ENCODE measurements at places on chromosomes 6 and 20. TPM values are rescaled to one million over a fixed set of nuclear protein-coding genes. Genes with fewer than 3 reads are reported as not detected.

DNA sequence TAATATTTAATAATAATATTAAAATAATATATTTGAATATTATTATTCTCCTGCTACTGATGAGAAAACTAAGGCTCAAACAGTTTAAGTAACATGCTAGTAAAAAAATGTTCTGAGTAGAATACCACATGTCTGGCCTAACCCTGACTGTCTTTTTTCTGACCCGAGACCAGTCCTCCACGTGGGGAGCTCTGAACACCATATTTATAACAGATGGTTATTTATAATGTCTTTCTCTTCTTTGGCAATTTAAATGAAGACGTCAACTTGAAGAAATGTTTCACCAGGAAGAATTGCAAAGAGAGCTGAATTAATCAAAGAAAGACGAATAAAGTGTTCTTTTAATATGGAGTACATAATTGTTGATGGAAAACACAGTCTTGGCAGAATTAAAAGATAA lies 82.0 kb downstream of the SLC22A3 start:
- no peak for DNase-seq

DNA sequence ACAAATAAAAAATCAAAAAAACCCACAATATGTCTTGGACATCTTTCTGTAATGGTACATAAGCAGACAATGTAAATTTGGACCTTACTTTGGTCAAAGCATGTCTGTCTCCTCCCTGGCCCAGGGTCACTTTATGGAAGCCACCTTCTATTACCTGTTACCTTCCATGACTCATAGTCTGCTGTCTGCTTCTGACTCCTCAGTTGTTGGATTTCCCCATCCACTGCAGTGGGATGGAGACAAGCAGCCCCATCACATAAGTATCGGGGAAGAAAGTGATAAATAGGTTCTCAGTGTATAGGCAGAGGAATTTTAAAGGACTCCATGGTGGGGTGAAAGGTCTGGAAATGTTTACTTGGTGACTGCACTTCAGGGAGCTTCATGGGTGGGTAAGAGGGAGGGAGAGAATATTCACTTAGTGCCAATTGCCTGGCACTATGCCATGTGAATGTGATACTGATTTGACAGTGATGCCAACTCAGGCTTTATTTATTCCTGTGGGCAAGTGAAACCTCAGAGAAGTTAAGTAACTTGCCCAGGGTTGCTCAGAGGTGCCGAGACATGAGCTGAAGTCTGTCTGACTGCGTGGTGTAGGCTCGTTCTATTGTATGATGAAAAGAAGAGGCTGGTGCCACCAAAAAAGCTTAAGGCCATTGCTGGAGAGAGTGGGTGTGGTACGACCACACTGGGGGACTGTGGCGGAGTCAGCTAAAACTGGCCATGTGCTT lies 175.6 kb upstream of the RNF24 start:
- DNase-seq, result no peak

Gene MYLK2
- total RNA-seq, result 0.40 TPM

Gene PRICKLE4
- total RNA-seq, result 0.67 TPM

DNA sequence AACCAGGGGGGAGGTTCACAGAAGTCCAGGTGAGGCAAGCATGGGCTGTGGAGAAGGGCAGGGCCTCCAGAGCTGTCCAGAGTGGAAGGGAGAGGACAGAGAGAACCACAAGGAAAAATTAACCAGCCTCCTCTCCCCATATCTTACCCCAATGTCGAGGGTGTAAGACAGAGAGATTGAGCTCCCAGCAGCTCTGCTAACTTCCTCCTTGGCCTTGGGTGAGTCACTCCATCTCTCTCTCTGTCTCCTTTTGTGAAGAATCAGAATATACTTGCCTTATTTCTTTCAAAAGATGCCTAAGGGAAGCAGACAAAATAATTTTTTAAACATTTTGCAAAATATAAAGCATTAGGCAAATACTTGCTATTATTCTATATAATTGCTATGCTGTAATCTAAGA lies 58.3 kb upstream of the IYD start:
- DNase-seq, result no peak

Gene FAM209A
- not detected for total RNA-seq

GRCh38 chr6:10310330-10310653 lies 104.6 kb downstream of the TFAP2A start:
- DNase-seq, result no peak

- DNase-seq, result no peak
These were observed 122.8 kb downstream of the INSM1 start for GRCh38 chr20:20490673-20491072.

GRCh38 chr20:46937157-46937523 lies 42.5 kb downstream of the EYA2 start:
- DNase-seq, result no peak

- no peak for DNase-seq
These were observed 490.9 kb upstream of the JARID2 start for GRCh38 chr6:14754751-14755513.

Gene C20orf96
- total RNA-seq, result 3.0 TPM

DNA sequence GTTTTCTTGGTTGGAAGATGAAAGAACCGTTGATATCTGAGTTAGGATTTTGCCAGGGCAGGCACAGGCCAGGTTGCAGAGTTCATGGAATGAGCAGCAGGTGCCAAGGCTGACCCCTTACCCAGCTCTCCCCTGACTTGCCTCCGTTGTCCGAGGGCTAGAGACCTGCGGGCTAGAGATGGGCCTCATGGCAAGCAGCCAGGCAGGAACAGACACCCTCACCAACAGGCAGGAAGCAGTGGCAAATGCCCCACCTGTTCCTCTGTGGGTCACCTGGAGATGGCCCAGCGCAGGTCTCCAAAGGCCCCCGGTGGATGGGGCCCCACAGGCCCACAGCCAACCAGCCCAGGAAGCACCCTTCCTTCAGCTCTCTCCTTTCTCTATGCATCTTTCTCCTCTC lies 186.7 kb upstream of the PMEPA1 start:
- no peak for DNase-seq

- peak; percentile 72 for DNase-seq
These were observed at the start of gene PEDS1 for GRCh38 chr20:50153500-50154377. PEDS1 (minus strand) TSS chr20:50153723; CDS start chr20:50153637, 86 bp downstream.

Gene RAMACL
- total RNA-seq, result 2.4 TPM

Gene RREB1
- 14.2 TPM for total RNA-seq

Gene TINAG
- total RNA-seq, result not detected

DNA sequence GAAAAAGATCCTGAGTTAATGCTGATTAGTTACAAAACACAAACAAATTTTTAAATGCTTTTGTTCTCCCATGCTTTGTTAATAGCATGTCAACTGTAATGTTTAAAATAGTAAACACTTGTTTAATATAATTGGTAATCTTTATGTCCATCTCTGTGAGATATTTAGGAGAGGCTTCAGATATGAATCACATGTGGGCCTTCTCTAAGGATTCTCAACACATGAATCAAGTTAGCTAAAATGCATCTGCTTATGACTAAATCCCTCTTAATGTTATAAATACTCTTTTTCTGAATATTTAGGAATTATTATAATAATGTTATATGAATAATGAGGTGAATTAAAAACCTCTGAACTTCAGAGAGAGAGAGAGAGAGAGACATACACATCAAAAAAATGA lies 345.9 kb upstream of the MANEA start:
- no peak for DNase-seq

DNA sequence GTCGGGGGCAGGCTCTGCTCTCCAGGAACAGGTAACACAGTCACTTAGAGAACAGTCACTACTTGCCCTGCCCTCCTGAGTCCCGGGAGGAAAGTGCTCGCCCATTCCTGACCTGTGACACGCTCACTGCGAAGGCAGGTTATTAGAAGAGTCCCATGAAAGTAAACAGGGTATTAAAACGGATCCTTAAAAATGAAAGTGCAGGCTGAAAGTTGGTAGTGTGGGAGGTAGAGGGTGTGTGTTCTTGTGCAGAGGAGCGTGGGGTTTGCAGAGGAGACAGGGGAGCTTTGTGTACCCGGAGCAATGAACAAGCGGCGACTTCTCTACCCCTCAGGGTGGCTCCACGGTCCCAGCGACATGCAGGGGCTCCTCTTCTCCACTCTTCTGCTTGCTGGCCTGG lies at the start of gene CCN6:
Gene CCN6, plus strand, starts transcription at position 104 of the 400 bp plus-strand sequence. Its CDS starts 254 bp downstream, at position 358.
- DNase-seq, result no peak

GRCh38 chr20:651713-652614 lies 1.0 kb downstream of the SRXN1 start:
- DNase-seq, result no peak

DNA sequence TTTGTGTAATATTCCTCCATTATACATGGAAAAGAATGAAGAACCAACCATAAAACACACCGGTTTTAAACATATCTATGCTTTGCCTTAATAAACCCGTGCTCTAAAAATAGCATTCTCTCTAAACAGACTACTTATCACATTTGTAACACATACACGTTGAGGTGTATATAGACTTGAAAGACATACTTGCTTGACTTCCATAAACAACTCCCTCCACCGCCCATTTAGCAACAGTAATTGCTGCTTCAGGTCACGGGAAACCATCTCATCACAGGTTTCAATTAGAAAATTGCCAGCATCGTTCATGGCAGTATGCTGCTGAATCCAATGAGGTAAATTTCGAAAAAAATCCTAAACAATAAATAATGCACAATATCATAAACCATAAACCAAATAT lies 174.0 kb downstream of the SYNE1 start:
- DNase-seq, result no peak

GRCh38 chr6:110185879-110186278 lies 5.7 kb downstream of the CDC40 start:
- no peak for DNase-seq

GRCh38 chr6:17673543-17674254 lies 33.0 kb downstream of the NUP153 start:
- no peak for DNase-seq

GRCh38 chr6:158481690-158482473 lies 78.0 kb upstream of the TMEM181 start:
- DNase-seq, result peak; percentile 35

- DNase-seq, result no peak
These were observed 5.6 kb downstream of the PCIF1 start for GRCh38 chr20:45940053-45940452.

Gene SMLR1
- not detected for total RNA-seq

GRCh38 chr6:155341130-155341828 lies 27.0 kb upstream of the TFB1M start:
- DNase-seq, result no peak

- DNase-seq, result no peak
These were observed 80.7 kb upstream of the NFATC2 start for GRCh38 chr20:51623255-51623654.

Gene B3GAT2
- total RNA-seq, result under 0.01 TPM

DNA sequence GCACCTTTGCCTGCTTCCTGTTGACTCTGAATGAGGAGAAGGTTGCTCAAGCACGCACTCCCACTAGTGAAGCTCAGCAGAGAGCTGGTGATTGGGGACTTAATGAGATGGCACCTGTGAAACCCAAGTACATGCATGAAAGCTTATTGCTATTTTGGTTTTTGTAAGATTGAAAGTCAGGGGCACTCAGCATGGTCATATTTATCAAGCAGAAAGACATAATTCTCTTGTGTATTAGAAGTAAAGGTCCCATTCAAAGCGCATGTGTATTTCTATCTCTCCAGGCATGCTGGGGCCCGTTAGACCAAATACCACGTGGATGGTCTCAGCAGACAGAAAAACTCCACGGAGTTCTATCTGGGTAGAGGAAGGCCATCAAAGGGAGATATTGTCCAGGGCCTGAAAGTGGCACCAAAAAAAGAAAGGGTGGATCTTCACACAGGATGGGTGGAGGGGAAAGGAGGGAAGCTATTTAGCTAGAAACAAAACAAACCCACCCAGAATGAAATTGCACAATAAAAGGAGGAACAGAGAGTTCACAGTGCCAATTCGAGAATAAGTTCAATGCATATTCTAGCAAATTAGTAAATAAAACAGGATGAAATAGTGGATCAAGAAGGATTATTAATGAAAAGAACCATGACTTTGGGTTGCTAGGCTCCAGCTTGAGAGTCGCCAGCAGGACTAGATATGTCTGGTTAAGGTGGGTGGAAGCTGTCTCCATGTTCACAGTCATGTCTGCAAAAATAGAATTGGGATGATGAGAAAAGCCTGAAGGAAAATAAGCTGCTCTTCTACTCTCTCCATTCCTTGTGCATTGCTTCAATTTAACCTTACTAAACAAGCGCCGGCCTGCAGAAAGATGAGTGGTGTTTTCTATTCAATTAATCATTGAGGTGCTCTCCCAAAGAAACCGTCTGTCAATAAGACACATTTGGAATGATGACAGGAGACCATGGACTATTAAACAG lies 224.9 kb upstream of the DTNBP1 start:
- DNase-seq, result no peak

DNA sequence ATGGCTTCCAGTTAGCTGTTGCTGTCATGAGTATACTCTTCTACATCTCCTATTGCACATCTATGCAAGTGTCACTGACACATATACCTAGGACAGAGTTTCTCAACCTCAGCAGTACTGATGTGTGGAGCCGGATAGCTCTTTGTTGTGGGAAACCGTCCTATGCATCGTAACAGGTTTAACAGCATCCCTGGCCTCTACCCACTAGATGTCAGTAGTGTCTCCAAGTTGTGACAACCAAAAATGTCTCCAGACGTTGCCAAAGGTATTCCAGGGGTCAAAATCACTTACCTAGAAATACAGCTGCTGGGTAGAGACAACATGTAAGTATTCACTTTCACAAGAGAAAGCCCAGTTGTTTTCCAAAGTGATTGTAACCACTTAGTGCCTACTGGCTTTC lies 637.6 kb downstream of the RNF144B start:
- DNase-seq, result no peak

DNA sequence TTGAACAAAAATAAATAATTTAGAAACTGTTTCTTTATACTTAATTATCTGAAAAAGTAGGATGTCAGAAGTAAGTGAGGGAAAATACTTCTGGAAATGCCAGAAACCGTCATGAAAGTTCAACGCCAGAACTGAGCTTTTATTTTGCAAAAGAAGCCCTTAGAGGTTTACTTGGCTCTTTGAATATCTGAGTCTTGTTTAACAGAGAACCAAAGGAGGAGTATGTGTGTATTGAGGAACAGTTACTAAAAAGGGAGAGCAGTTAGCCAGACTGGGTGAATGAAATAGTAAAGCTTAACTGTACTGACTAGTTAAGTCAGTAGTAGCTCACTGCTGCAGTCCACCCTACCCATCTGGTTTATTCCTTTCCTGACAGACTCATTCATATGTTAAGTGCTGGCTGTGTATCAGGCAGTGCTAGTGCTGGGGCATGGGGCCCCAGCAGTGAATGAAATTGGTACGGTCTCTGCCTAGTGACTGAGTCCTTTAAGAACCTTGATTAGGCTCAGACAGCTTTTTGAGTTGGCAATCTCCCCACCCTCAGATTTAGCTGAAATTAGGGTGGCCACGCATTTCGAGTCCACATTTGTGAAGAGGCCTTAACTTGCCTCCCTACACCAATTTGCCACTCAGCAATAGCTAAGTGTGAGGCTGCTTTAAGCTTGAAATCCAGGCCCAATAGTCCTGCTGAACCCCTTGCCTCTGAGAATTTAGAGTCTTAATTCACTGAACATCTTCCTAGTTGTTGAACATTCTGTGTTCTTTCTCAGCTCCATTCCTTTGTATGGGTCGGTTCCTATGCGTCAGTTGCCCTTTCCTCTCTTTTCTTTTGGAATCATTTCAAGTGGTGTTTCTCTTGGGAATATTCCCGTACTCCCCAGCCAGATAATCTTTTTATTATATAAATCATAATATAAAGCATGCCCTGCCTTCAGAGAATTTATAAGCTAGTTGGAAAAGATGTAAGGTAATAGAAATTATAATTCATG lies 20.2 kb downstream of the MAP3K4 start:
- DNase-seq, result no peak

Gene TMEM151B
- total RNA-seq, result 0.11 TPM

All from pulmonary artery endothelial cell (primary cell).